HS-5 (cell line): ENCODE measurements at places on chromosomes 16 and 17.

DNA sequence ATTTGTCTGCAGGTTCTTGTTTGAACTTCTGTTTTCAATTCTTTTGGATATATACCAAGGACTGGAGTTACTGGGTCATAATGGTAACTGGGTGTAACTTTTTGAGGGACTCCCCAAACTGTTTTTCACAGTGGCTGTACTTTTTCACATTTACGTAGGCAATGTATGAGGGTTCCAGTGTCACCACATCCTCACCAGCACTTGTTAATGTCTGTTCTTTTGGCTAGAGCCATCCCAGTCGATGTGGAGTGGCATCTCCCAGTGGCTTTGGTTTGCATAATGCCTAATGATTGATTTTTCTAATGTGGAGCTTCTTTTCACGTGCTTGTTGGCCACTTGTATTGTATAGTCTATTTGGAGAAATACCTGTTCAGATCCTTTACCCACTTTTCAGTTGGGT lies 59.3 kb downstream of the SPECC1 start:
- no peak for DNase-seq

DNA sequence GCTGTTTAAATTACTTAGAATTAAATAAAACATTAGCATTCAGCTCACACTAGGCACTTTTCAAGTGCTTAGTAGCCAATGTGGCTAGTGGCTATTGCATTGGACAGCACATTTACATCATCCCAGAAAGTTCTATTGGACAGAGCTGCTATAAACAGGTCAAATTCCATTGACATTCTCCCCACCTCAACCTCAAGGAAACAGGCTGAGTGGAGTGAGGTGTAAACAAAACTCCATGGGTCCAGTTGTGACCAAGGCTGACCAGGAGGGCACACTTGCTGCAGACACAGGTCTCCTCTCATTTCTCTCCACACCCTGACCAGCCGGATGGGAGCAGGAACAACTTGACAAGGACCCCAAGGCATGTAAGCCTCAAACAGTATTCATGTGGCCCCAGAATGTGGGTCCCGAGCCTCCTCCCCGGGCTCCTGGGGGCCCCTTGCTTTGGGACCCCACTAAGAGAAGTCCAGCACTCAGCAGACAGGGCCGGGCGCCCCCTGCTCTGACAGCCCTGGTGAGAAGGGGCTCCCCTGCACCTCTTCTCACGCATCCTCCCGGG lies 488 bp downstream of the C17orf113 start:
- no peak for DNase-seq

GRCh38 chr17:72539981-72540897 lies 419.4 kb downstream of the SOX9 start:
- no peak for DNase-seq

DNA sequence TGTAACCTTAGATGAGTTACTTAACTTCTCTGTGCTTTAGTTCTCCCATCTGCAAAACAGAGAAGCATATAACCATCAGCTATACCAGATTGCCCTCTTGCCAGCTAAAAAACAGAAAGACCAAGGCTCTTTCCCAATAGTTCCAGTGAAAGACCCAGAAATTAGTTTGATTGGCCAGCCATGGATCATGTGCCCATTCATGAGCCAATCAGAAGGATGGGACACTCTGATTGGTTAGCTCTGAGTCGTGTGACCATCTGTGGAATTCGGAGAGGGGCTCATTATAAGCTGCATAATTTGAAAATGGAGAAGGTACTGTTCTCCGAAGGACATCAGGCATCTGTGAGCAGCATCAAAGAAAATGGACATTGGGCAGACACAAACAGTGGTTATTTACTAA lies 155.2 kb downstream of the ABCC12 start:
- no peak for DNase-seq
